ENCODE measurements at places on chromosomes 5 and 9. TPM values are rescaled to one million over a fixed set of nuclear protein-coding genes. Genes with fewer than 3 reads are reported as not detected.

DNA sequence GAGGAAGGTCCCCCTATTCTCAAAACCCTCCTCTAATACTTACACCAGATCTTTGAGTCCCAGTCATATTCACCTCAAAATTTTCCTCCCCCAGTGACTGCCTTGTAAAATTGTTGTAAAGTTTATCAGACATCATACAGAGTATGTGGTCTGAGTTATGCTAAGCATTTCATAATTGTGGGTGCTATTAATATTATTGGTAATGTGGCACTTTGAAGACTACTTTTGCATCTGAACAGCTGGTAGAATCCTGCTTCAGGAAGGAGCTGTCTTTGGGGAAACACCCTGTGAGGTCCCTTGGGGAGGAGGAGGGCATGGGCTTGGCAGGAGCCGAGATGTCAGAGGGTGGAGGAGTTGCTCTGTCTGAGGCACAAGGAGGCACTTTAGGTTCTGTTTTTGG, 164.9 kb upstream of the ZNF618 start:
- H3K36me3 ChIP-seq, result no peaks in the 10 kb centered on the region
- H3K27ac ChIP-seq, result no peak overlapping the region
- peak; percentile 27 for DNase-seq

ABLIM3 gene
- total RNA-seq, result 0.26 TPM

- H3K4me1 ChIP-seq, result peaks cover 2% of the 10 kb centered on the region
- DNase-seq, result no peak
- no peak overlapping the region for H3K4me3 ChIP-seq
- H3K27ac ChIP-seq, result peak overlapping the region; percentile 52
These were observed 13.7 kb downstream of the HNRNPH1 start for GRCh38 chr5:179609834-179610108.

CENPK gene
- 47.2 TPM for total RNA-seq

DNA sequence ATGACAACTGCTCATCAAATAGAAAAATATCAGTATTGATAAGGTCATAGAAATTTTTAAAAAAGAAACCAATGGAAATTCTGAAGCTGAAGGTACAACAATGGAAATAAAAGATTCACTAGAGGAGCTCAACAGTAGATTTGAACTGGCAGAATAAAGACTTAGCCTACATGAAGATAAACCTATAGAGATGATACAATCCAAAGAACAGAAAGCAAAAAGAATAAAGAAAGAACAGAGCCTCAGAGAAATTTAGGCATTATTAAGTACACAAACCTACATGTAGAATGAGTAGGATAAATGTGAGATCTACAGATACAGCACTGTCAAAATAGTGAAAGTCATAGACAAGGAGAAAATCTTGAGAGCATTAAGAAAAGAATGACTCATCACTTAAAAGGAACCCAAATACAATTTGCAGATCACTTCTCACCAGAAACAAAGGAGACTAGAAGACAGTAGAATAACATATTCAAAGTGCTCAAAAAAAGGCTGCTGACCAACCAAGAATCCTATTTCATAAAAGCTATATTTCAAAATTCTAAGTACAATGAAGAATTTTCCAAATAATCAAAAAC, 47.8 kb upstream of the HTR4 start:
- no peak overlapping the region for H3K27ac ChIP-seq
- H3K4me3 ChIP-seq, result no peak overlapping the region
- H3K36me3 ChIP-seq, result no peaks in the 10 kb centered on the region

HMGCS1 gene
- 190 TPM for total RNA-seq

PRDM9 gene
- not detected for total RNA-seq

GRCh38 chr9:124708074-124708473, 63.0 kb downstream of the NR6A1 start:
- H3K27ac ChIP-seq, result peak overlapping the region; percentile 9
- H3K4me3 ChIP-seq, result no peak overlapping the region
- peaks cover 16% of the 10 kb centered on the region for H3K36me3 ChIP-seq
- no peaks in the 10 kb centered on the region for H3K27me3 ChIP-seq

SLC9A3 gene
- total RNA-seq, result 0.99 TPM

DNA sequence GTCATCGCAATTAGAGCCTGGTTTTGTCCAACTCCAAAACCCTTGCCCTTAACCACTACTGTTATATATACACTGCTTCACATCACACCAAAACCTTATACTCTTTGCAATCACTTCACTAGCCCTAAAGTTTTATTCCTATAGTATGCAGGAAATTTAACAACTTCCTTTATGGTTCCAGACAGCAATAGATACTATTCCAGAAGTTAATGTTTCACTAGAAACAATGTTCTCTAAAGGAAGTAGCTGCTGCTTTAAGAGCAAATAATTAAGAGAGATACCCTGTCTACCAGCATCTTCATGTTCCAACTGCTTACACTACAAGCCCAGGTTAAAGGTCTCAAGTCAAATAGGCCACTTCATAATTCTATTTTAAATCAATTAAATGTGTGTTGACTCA, 22.0 kb downstream of the FREM1 start:
- no peaks in the 10 kb centered on the region for H3K4me1 ChIP-seq
- H3K4me3 ChIP-seq, result no peak overlapping the region
- no peak for DNase-seq

GRCh38 chr5:77772729-77773128, 3.4 kb downstream of the TBCA start:
- DNase-seq, result no peak
- no peaks in the 10 kb centered on the region for H3K27me3 ChIP-seq
- peaks cover 58% of the 10 kb centered on the region for H3K36me3 ChIP-seq
- H3K27ac ChIP-seq, result no peak overlapping the region

RIMOC1 gene
- total RNA-seq, result 49.5 TPM

PSD2 gene
- 0.55 TPM for total RNA-seq

OTP gene
- total RNA-seq, result not detected

GRCh38 chr5:38782180-38782835, 63.5 kb upstream of the OSMR start:
- H3K27ac ChIP-seq, result no peak overlapping the region
- no peak for DNase-seq
- no peaks in the 10 kb centered on the region for H3K27me3 ChIP-seq
- no peaks in the 10 kb centered on the region for H3K36me3 ChIP-seq
- no peaks in the 10 kb centered on the region for H3K4me1 ChIP-seq
- no peak overlapping the region for H3K4me3 ChIP-seq

- peaks cover 4% of the 10 kb centered on the region for H3K4me1 ChIP-seq
- no peaks in the 10 kb centered on the region for H3K27me3 ChIP-seq
- H3K27ac ChIP-seq, result no peak overlapping the region
- no peak overlapping the region for H3K4me3 ChIP-seq
These were observed 102.1 kb downstream of the SUSD1 start for GRCh38 chr9:112072721-112073638.

ROPN1L gene
- 0.70 TPM for total RNA-seq

- H3K36me3 ChIP-seq, result no peaks in the 10 kb centered on the region
- H3K27ac ChIP-seq, result no peak overlapping the region
- DNase-seq, result peak; percentile 85
- H3K27me3 ChIP-seq, result peaks cover 5% of the 10 kb centered on the region
- no peaks in the 10 kb centered on the region for H3K4me1 ChIP-seq
These were observed 12.4 kb upstream of the UBAC1 start for GRCh38 chr9:135973277-135974219.

DNA sequence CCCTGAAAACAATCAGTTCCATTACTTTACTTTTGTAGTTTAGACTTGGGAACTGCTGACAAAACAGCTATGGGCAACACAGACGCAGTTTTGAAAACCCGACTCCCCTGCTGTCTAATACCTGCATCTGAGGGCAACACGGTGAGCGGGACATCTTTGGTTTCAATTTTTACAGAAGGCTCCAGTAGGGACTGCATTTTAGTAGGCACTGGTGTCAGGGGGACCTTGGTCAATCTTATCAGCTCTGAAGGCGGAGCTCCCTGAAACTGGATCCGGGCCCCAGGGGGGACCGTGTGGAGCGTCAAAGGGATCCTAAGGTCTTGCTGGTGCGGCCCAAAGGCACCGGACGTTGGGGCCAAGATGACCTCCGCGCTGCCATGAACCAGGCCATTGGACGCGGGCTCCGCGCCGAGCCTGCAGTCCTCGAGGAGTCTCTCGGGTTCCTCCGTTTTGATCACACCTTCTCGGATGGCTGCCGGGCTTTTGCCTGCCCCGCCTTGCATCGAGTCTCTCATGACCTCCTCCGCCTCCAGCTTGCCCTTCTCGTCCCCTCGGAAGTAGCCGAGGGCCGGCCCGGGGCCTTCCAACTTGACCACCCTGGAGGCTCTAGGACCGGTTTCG, 1.1 kb downstream of the SOX30 start:
- no peak overlapping the region for H3K4me3 ChIP-seq
- no peak for DNase-seq
- H3K27me3 ChIP-seq, result no peaks in the 10 kb centered on the region
- no peaks in the 10 kb centered on the region for H3K4me1 ChIP-seq

IL3 gene
- total RNA-seq, result not detected

DNA sequence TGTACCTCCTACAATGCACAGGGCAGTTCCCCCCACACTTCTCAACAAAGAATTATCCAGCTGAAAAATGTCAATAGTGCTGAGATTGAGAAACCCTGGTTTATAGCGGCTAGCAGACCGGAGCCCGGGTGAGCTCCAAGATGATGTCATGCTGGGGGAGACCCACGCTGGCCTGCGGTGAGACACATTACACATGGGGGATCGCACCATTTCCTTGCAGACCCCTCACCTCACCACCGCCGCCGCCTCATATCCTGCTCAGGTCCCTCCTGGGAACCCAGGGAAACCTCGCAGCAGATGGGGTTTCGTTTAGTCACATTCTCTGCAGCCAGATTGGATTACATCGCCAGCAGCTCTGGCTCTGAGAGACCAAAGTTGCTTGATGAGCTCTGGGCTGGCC, 14.7 kb upstream of the TNC start:
- H3K36me3 ChIP-seq, result no peaks in the 10 kb centered on the region
- no peaks in the 10 kb centered on the region for H3K27me3 ChIP-seq
- no peak overlapping the region for H3K27ac ChIP-seq
- no peak overlapping the region for H3K4me3 ChIP-seq

GRCh38 chr5:65548281-65548680, 14.7 kb downstream of the CENPK start:
- H3K27me3 ChIP-seq, result no peaks in the 10 kb centered on the region
- no peaks in the 10 kb centered on the region for H3K4me1 ChIP-seq
- H3K36me3 ChIP-seq, result peaks cover 52% of the 10 kb centered on the region
- H3K4me3 ChIP-seq, result no peak overlapping the region

UBE2B gene
- 62.0 TPM for total RNA-seq

GRCh38 chr5:58849921-58850667, 267.2 kb downstream of the RAB3C start:
- no peaks in the 10 kb centered on the region for H3K36me3 ChIP-seq
- H3K27me3 ChIP-seq, result no peaks in the 10 kb centered on the region
- DNase-seq, result peak; percentile 81

FOXD1 gene
- total RNA-seq, result 0.72 TPM

DNA sequence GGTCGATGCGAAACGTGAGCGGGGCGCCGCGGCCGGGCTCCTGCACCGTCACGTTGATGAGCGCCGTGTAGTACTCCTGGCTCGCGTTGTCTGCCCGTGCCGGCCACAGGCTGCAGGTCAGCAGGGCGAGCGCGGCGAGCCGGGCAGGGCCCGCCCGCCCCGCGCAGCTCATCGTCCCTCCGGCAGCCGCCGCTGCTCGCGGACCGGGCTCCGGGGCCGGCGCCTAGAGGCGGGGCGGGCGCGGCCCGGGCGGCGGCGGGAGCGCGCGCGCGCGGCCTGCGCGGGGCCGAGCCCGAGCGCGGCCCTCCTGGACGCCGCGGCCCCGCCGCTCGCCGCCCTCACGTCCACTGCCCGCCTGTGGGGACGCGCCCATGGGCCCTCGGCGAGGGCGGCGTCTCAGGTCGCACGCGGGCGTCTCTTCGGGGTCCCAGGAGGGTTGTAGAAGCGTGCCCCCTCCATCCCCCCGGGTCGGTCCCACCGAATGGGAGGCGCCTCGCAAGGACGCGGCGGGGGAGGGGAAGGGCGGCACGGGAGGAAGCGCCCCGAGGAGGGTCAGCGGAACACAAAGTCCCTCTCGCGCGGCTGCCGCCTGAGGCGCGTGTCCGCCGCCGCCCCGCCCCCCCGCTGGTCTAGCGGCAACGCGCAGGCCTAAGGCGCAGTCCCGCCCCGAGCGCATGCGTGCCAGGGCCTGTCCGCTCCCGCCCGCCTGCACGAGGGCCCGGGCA, at the start of gene RNF130:
TSS of gene RNF130 (minus strand) at position 229 of the 725 bp plus-strand sequence. CDS start at position 172, 57 bp downstream.
- peak; percentile 96 for DNase-seq
- peaks cover 8% of the 10 kb centered on the region for H3K27me3 ChIP-seq
- H3K4me1 ChIP-seq, result no peaks in the 10 kb centered on the region
- H3K4me3 ChIP-seq, result peak within 1 kb of the TSS; percentile 86

DNA sequence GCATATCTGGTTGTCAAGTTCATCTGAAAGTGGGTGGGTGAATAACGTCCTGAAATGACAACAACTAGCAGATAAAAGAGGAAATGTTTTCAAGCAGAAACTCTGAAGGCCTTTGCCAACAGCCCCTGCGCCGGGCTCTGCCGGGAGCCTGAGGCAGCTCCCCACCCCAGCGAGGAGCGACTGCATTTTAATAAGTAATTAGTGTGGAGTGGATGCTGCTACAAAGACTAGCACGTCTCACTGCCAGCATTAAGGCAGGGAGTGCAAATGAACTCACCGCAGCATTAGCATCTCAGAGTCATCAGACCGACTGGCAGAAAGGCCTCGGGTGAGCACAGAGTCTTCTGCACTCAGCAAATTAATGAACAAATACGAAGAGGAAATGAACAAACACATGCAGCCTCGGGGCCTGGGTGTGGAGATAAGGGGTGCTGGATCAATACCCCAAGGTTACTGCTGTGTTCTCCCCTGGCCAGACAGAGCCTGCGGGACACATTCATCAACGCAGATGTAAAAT, 63.8 kb downstream of the VAV2 start:
- no peak for DNase-seq
- H3K27me3 ChIP-seq, result no peaks in the 10 kb centered on the region
- H3K4me3 ChIP-seq, result no peak overlapping the region
- peak overlapping the region; percentile 76 for H3K27ac ChIP-seq
- no peaks in the 10 kb centered on the region for H3K36me3 ChIP-seq
- no peaks in the 10 kb centered on the region for H3K4me1 ChIP-seq

C5orf58 gene
- not detected for total RNA-seq

ZNF883 gene
- 14.8 TPM for total RNA-seq

GRCh38 chr5:171745602-171746001, 40.0 kb upstream of the SMIM23 start:
- H3K4me3 ChIP-seq, result no peak overlapping the region
- no peak overlapping the region for H3K27ac ChIP-seq
- DNase-seq, result no peak
- H3K4me1 ChIP-seq, result no peaks in the 10 kb centered on the region

DNA sequence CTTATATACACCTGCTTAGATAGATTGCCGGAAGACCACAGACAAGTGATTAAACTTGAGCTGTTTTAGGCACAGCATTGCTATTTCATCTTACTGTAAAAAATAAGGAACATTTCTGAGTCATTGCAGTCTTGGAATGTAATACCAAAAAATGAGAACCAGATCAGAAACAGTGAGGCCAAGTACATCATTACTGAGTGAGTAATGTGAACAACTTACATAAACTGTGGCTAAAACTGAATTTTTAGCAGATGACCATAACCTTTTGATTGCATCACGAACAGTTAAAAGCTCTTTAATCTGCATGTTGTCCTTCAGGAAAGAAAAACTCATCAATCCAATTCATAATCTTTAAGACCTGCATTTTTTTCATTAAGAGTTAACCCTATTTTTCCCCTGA, 157.1 kb upstream of the FGF10 start:
- no peaks in the 10 kb centered on the region for H3K4me1 ChIP-seq
- H3K36me3 ChIP-seq, result no peaks in the 10 kb centered on the region
- no peaks in the 10 kb centered on the region for H3K27me3 ChIP-seq
- DNase-seq, result no peak

GRCh38 chr5:66518753-66519152, 77.4 kb upstream of the MAST4 start:
- H3K27me3 ChIP-seq, result no peaks in the 10 kb centered on the region
- no peak for DNase-seq
- no peaks in the 10 kb centered on the region for H3K36me3 ChIP-seq
- H3K4me3 ChIP-seq, result peak overlapping the region; percentile 46

GRCh38 chr9:13502484-13502883, 223.0 kb upstream of the MPDZ start:
- no peak overlapping the region for H3K27ac ChIP-seq
- H3K4me1 ChIP-seq, result peaks cover 1% of the 10 kb centered on the region
- no peak overlapping the region for H3K4me3 ChIP-seq
